Aorta (tissue), 5 donors: ENCODE measurements at places on chromosomes 5 and 9. TPM values are rescaled to one million over a fixed set of nuclear protein-coding genes. Genes with fewer than 3 reads are reported as not detected.

The MSMP gene
- total RNA-seq, result 2.0 TPM

The SPATA31A3 gene
- total RNA-seq, result not detected

The GFI1B gene
- total RNA-seq, result not detected

The PHYHD1 gene
- 20.5 TPM for total RNA-seq

The PCDHGA7 gene
- total RNA-seq, result 8.0 TPM

The ITGA2 gene
- 8.0 TPM for total RNA-seq

The SRA1 gene
- total RNA-seq, result 32.5 TPM
